NCI-H748 treated with DMSO at 0.1 percent for 48 hours (cell line): ENCODE measurements at places on chromosomes 7 and 10.

GRCh38 chr7:25116621-25117020 is 8.4 kb downstream of the CYCS start:
- DNase-seq, result no peak

GRCh38 chr10:93073539-93074146 is at the start of gene CYP26A1:
Gene CYP26A1 (plus strand): TSS chr10:93073893. CDS start chr10:93073935, 42 bp downstream.
- no peak for DNase-seq

DNA sequence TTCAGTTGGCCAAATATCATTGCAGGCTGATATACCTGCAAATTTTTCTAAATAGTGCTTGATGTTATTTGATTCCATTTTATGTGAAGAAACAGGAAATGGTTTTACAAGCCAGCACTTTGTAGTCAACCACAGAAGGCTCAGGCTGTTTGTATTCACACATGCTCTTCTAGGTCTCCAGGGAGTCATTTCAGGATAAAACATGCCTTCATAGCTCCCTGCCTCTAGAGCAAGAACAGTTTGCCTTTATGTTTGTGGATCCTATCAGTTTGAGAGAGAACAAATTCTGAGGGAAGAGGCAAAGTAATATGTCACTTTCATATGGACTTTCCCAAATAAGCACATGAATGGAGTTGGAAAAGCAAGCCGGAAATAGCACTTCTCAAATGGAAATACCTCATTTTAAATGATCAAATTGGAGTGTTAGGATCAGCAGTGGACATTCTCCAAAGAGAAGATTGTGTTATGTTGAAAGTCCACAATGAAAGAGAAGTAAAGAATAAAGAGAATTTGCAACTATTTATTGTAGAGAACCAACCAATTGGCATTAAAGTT is 277.6 kb downstream of the KCND2 start:
- no peak for DNase-seq

GRCh38 chr7:50262446-50262845 is 42.1 kb upstream of the IKZF1 start:
- no peak for DNase-seq

DNA sequence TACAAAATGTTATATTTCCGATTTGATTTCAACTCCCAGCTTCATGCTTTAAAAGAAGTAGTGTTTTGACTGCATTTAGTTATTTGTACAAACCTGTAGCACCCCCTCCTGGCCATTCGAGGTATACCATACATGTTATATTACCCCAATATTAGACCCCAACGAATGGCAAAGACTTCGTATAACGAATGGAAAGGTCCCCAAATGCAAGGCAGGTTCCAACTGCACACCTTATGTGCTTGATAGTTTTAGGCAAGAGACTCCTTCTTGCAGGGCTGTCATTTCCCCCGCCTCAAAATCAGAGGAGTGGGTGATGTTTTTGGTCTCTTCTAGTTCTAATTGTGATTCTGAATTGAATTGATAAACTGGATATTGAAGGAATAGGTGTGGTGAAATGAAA is 101.1 kb upstream of the TARP start:
- no peak for DNase-seq

- no peak for DNase-seq
These were observed 118.2 kb upstream of the KAT6B start for GRCh38 chr10:74708246-74708645.

DNA sequence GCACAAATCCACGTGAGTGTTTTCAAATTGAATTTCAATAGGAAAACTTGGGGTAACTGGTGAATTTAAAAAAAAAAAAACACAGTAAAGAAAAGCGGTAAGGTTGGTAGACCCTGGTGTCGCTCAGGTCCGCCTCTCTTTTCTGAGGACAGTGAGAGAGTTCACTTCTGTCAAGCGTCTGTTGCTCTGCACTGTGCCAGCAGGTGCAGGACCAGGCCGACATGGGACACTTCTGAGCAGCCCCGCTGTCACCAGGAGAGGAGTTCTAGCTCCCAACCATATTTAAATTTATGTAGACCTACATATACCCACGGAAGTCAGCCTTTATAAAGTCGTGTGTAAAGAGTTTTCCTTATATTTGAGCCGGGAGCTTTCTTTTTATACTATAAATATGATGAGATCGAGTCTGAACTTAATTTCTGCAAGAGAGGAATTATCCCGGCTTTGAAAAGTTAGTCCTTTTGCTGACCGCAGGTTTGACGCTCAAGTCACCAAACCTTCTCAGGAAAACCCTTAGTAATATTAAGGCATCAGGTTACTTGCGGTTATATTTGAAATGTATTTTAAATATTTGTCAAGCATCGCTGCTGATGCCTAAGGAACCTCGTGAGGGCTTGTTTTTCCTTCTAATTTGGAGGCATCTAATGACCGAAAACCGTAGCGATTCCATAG is 531 bp downstream of the IKZF1 start:
- no peak for DNase-seq

DNA sequence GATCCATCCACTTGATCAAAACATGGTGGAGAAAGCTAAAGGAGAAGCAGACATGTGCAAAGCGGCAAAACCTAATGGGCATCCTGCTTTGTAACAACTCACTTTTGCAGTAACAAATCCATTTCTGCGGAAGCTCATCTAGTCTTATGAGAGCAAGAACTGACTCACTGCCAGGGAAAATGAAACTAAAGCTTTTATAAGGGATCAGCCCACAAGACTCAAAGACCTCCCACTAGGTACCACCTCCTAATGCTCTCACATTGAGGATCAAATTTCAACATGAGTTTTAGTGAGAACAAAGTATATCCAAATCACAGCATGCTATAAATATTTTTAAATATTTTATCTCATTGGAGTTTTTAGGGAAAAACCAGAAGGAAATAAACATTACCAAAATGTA is 120.1 kb upstream of the GNAI1 start:
- peak; percentile 23 for DNase-seq

DNA sequence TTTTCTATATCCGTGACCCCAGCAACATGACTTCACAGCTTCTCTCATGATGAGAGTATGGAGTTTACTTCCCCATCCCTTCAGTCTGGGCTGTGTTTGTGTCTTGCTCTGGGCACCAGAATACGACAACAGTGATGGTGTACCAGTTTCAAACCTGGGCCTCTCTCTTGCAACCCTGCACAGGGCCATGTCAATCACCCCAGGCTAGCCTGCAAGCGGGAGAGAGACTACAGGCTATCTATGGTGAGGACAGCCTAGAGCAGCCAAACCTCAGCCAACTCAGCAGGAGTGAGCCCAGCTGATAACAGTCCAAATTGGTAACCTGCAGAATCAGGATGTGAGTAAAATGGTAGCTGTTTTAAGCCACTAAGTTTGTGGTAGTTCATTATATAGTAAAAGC is 235.8 kb downstream of the CHCHD3 start:
- DNase-seq, result no peak

GRCh38 chr7:74293577-74293908 is 4.3 kb downstream of the CLIP2 start:
- no peak for DNase-seq

- DNase-seq, result no peak
These were observed 164.7 kb downstream of the GNAT3 start for GRCh38 chr7:80347173-80347572.

DNA sequence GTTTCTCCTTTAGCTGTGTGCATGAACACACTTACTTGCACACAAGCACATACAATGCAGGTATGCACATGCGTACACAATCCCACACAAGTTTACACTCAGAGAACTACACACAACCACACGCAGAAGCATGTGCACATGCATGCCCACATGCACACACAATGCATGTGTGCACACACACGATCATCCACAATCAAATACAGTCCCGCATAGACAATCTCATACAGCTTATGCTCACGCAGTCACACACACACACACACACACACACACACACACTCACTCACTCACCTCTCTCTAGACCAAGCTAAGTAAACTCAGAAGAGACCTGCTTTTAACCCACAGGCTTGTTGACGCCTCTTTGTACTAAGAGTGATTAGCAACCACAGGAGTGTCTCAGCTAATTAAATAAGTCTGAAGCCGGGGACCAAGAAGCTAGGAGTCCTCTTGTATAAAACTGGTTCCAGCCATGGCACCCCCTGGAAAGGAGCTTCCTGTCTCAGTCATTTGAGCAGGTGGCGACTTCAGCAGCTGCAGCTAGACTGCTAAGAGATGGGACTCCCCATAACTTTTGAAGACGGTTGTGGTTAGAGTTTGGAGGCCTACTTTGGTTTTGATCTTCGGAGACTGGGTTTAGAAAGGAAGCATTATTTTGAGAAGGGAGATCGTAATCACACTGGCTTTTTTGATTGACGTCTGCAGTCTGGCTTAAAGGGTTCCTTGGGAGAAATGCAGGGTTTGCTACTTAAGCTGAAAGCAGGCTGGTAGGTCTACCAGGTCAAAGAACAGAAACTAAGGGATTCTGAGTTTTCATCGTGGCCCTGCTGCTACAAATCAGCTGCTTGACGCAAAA is 82.3 kb upstream of the ADRB1 start:
- DNase-seq, result no peak

DNA sequence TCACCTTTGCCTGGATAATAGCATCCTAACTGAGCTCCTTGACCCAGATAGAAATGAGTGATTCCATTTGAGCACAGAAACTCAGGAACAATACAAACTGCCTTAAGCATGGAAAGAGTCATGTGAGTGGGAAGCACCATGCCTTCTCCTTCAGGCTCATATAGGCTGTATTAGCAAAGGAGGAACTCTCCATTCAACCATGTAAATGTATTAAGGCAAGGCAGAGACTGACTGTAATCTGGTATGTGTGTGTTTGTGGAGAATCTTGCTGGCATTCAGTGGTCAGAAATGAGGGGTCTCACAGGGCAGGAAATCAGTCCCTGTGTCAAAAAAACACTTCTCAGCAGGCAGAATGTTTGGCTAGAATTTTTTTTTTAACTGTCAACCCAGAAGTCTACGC is 40.2 kb downstream of the COA1 start:
- no peak for DNase-seq

DNA sequence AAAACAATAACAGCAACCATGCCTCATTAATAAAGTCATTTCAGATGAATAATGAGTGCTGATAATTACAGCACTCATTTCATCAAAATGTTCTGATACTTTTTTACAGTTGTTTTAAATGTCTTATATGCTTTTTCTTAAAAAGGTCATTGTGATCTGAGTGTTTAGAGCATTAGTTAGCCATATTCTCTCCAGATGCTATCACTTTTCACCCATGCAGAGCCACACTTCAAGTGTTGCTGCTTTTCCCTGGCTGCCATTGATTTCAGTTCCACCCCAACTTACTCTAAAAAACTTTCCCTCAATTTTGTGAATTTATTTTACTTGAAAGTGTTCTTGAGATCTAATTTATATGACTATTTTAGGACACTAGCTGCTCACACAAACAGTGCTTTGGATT is 41.8 kb downstream of the NUP205 start:
- no peak for DNase-seq

DNA sequence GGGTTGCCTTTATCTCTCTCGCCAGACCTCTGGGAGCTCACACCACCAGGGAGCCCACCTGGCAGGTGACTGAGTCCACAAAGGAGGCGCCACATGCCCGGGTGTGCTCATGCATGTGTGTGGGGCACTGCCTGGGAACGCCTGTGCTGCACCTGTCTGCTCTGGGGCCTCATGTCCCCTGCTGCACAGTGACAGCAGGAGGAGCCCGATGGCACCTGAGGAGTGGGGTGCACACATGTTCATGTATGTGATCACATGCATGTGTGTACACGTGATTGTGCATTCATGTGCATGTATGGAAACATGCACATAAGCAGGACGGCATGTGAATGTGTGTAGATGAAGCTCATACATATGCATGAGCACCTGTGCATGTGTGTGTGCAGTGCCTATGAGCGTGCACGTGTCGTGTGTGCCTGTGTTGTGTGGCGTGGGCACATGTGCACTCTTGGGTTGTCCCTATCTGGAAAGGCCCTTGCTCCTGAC is 22.0 kb downstream of the YKT6 start:
- DNase-seq, result no peak

GRCh38 chr7:95430864-95431263 is 4.0 kb downstream of the PON2 start:
- no peak for DNase-seq
